ENCODE measurements at places on chromosomes 5 and 9. TPM values are rescaled to one million over a fixed set of nuclear protein-coding genes. Genes with fewer than 3 reads are reported as not detected.

GRCh38 chr5:36777105-36777757 lies 99.3 kb upstream of the NIPBL start:
- no peaks in the 10 kb centered on the region for H3K36me3 ChIP-seq
- H3K27me3 ChIP-seq, result no peaks in the 10 kb centered on the region
- no peak overlapping the region for H3K27ac ChIP-seq
- H3K4me3 ChIP-seq, result no peak overlapping the region
- no peaks in the 10 kb centered on the region for H3K4me1 ChIP-seq

DNA sequence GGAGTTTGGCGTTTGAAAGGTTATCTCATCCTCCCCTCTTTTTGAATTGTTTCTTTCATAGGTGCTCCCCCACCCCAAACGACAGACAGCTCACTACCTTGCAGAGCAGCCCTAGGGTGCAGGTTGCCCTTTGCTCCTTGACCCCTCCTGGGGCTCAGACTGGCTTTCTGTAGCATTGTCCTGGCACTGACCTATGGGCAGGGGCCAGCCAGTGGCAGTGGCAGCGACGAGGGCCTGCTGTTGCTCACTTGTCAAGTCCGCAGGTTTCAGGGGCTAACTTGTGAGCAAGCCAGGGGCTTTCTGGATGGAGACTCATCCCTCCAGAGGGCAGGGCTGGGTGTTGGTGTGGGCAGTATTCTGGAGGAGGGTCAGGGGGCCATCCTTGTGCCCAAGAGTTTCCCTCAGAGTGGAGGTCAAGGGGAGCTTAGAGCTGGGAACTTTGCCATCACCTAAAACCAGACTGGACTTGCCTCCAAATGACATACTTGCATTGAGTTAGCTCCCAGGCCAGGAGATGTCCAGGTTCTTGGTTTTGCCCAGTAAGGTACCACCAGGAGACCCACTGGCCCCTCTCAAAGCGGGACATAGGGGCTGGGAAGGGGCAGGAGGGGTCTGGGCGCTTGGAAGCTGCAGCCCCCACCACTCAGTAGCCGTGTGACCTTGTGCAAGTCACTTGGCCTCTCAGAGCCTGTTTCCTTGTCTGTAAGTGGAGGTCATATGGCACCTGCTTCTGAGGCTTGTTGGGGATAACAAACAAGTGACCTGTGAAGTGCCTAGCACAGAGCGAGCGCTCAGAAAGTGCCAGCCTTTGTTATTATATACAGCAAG lies 53.5 kb upstream of the CDKN2AIPNL start:
- H3K27me3 ChIP-seq, result no peaks in the 10 kb centered on the region
- peaks cover 38% of the 10 kb centered on the region for H3K4me1 ChIP-seq
- no peak for DNase-seq
- H3K4me3 ChIP-seq, result peak overlapping the region; percentile 61
- H3K36me3 ChIP-seq, result no peaks in the 10 kb centered on the region

- no peak overlapping the region for H3K27ac ChIP-seq
- no peaks in the 10 kb centered on the region for H3K36me3 ChIP-seq
- H3K4me3 ChIP-seq, result no peak overlapping the region
- DNase-seq, result no peak
Measured at GRCh38 chr5:88659529-88660263, 223.3 kb downstream of the MEF2C start.

DNA sequence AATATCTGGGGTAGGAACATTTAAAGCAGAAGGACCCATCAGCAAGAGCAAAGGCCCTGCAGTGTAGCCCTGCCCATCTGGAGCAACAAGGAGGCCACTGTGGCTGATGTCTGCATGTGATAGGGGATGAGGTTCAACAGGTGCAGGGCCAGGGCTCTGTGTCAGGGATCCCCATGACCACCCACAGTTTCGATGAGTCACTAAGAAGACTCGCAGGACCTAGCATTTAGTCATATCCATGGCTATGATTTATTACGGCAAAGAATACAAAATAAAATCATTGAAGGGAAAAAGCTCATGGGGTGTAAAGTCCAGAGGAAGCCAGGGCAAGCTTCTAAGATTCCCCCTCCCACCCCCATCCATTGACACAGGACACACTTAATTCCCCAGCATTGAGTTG lies 188.6 kb downstream of the ADGRV1 start:
- H3K27ac ChIP-seq, result no peak overlapping the region
- no peaks in the 10 kb centered on the region for H3K27me3 ChIP-seq
- DNase-seq, result no peak
- no peak overlapping the region for H3K4me3 ChIP-seq

DNA sequence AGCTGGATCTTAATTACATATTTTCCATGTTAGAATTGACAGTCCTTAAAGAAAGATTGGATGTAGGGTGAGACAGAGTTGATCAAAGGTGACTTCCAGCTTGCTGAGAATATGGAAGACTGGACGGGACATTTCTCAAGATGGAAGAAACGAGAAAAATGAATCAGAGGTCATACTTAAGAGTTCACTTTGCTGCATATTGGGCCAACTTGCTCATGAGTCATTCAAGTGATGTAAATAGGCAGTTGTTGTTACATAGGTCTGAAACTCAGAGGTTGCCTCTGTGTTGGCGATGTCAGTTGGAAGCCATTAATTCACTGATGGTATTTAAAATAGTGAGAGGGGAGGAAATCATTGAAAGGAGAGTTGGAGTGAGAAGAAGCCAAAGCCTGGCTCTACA lies 132.8 kb downstream of the CD180 start:
- no peaks in the 10 kb centered on the region for H3K27me3 ChIP-seq
- no peak overlapping the region for H3K27ac ChIP-seq
- H3K4me3 ChIP-seq, result no peak overlapping the region
- DNase-seq, result no peak
- no peaks in the 10 kb centered on the region for H3K36me3 ChIP-seq

GRCh38 chr5:29982457-29982856 lies 1211.0 kb upstream of the CDH6 start:
- no peak overlapping the region for H3K27ac ChIP-seq
- no peaks in the 10 kb centered on the region for H3K27me3 ChIP-seq
- no peak overlapping the region for H3K4me3 ChIP-seq
- DNase-seq, result no peak

DNA sequence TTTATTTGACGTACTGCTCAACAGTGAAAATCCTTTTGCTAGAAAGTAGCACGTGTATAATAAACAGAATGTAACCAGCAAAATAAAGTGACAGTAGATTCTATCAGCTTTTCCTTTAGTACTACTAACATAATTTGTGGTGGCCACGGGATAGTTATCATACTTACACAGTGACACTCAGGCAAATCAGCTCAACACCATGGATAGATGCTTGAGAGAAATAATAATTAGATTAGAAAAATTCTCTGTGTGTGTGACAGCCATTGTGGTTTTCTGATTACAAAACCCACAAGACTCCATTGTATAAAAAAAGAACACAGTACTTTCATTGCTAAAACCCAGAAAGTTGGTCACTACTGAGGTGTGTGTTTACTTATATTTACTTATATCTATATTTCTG lies 101.1 kb downstream of the MUSK start:
- H3K4me1 ChIP-seq, result no peaks in the 10 kb centered on the region
- no peaks in the 10 kb centered on the region for H3K36me3 ChIP-seq
- H3K27ac ChIP-seq, result no peak overlapping the region
- no peak for DNase-seq

DNA sequence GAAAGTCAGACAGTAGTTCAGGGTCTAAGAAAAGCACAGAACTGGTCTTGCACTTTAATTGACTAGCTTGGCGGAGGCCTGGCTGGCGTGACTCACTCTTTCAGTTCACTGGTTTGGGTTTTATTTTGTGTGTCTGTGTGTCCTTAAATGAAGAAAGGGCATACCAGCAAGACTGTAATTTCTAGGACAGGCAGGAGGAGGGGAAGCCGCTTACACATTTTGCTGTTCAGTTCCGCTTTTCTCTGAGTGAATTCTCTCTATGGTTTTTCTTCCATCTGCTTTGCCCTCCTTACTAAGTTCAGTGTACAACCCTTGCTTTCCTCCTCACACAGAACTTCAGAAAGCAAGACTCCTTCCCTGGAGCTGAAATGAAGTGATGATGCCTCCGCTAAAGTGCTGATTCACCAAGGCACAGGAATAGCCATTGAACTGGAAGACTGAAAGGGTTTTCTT lies 150.8 kb downstream of the MEF2C start:
- H3K36me3 ChIP-seq, result peaks cover 35% of the 10 kb centered on the region
- no peak overlapping the region for H3K27ac ChIP-seq
- H3K4me3 ChIP-seq, result no peak overlapping the region

DNA sequence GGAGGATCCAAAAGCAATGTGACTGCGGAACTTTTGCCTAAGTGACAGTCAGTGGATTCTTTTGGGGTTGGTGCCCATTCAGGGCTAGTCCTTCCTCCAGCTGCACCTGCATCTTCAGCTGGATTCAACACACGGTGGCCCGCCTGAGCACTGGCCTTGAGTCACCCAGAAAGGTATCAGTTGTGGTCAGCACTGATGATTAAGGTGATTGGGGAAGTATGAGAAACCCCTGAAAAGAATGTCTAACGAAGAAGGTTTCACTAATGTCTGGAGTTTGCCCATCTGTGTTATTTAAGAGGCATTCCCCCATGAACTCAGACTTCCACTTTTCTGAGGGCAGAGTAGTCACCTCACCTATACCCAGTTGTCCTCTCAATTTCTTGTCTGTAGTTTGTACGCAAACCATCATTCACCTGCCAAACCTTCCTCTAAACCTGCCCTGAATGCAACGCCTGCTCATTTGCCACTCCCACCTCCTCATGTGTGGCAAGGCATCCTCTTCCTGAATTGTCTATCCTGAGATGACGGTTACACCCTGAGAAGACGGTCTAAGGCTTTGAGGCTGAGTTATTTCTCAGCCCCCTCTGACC lies 27.2 kb downstream of the CSF2 start:
- no peaks in the 10 kb centered on the region for H3K36me3 ChIP-seq
- H3K27ac ChIP-seq, result no peak overlapping the region
- H3K4me1 ChIP-seq, result peaks cover 46% of the 10 kb centered on the region
- H3K27me3 ChIP-seq, result no peaks in the 10 kb centered on the region

IRX2 gene
- polyA plus RNA-seq, result not detected

DRD1 gene
- not detected for polyA plus RNA-seq

SLC36A2 gene
- polyA plus RNA-seq, result not detected

CCDC192 gene
- not detected for polyA plus RNA-seq

PCDHB12 gene
- polyA plus RNA-seq, result not detected
